Stimulated activated CD4-positive, alpha-beta T cell treated with anti-CD3 and anti-CD28 coated beads, Interleukin-1b, Interleukin-23, amount 100 ng/mL, for 1 hour (primary cell): ENCODE measurements at places on chromosomes 12 and 14.

DNA sequence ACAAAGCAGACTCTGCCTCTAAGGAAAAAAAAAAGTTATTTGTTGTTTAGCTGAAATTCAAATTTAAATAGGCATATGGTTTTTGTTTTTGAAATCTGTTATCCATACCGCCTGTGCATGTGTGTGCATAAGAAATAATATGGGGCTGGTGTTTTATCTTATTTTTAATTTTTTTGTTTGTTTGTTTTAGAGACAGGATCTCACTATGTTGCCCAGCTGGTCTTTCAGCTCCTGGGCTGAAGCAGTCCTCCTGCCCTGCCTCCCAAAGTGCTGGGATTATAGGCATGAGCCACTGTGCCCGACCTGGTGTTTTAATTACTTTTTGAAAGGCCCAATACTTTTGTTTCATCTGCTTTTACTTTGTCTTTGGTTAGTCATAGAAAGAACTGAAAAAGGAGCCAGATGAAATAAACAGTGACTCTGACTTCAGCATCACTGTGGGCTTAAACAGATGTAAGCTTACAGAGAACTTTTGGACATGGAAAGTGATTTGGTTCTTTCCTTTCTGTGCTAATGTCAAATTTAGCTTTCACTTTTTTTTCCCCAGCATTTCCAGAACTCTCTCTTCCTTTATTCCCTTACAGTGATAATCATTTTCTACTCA is 37.2 kb downstream of the SUPT16H start:
- no peak for DNase-seq

DNA sequence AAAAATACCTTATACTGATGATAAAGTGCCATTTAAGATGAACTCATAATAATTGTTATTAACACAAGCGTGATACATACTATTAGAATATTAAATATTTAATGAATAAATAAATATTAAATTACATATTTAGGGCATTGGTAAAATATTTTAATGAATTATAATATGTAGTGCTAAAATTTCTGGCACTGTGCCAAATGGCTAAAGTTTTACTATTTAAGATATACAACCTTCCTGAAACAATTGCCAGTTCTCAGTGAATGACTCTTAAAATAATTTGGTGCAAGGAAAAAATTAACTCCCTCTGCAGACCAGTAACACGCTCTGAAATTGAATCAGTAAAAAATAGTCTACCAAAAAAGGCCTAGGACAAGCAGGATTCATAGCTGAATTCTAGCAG is 428.9 kb upstream of the ATXN7L3B start:
- no peak for DNase-seq

DNA sequence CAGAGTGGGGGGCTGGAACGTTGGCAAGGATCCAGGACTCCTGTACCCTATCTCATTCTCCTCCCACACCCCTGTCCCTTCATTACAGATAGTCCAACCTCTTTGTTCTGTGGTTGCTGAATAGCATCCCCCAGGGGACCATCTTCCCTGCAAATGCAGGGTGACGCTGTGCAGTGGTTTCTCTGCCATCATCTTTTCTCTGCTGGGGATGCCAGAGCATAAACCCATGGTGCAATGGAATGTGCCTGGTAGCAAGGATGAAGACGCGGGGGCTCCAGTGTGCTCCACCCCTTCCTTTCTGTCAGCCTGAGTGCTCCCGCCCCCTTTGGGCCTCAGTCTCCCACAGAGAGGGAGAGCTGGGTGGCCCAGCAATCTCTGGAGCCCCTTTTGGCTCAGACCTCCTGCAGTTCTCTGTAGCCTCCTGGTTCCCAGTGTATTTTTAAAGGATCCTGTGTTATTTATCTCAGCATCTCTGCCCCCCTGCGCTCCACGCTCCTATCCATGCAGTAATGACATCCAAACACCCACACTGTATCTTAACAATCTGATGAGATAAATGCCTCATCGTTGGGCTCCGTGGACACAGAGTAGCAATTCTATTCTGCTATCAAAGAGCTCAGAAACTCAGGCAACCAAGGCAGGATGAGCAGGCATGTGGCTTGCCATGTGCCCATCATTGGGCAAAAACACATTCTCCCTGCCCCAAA is 212.8 kb downstream of the CACNA1C start:
- DNase-seq = no peak

DNA sequence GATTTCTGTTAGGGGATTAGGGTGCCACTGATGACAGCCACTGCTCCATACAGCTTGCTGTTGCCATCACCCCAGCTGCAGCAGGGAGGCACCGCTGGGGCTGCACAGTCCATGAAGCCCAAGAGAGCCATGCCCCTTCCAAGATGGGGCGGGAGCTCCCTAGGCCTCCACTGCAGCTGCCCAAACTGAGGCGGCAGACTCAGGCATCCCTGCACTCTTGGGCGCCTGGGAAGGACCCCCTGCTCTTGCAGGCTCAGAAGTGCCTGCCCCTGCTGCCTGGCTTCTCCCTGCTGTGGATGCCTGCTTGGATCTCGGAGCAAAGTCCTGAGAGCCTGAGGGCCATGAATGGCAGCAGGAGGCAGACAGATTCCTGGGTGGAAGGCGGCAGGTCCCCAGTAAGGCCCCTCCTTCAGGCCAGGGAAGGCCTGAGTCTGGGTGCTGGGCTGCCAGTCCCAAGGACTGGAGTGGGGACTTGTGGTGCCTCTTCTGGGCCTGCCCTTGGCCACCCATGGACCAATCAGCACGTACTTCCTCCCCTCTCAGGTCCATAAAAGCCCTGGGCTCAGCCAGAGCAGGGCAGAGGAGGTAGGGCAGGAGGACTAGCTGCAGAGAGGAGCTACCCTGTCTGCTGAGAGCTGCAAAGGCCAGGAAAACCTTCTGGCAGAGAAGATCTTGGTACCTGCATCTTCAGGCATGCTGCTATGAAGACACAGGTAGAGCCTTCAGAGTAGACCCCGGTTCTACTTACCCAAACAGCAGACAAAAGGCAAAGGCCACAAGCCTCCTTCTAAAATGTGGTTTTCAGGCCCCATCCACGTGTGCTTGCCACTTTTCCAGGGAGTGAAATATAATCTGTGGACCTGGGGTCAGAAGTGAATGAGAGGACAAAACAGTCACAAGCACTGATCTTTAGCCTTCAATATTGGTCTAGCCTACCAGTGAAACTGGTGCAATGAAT is 30.0 kb upstream of the STK38L start:
- DNase-seq = no peak

DNA sequence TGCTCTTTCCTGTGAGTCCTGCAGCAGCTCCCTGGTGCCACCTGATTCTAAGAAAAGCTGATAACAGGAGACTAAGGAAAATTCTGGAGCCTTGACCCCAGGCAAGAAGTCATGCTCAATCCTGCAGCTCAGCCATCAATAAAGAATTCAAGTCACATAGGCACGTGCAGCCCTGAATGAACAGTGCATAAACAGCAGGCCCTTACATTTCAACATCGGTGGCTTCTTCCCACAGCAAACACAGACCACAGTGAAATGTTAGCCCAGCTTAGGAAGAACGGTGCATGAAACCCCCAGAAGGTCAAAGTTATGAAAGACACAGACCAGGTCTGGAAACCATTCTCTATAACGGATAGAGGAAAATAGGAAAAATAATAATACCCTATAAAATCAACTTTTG is 10.5 kb downstream of the CINP start:
- no peak for DNase-seq

DNA sequence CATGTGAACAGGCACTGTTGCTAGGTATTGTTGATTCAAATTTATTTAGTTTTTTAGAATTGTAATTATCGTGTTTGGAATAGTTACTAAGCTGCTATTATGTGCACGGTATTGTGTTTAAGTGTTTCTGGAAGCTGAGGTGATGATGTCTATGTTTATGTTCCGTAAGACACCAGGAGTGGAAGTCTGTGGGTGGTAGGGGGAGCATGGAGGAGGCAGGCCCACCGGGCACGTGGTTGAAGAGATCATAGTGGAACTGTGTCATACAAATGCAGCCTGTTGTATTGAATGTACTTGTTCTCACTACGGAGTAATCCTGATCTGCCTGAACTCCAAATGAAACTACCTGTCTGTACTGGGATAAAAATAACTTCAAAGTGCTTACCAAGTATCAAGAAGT is 36.1 kb upstream of the STXBP6 start:
- no peak for DNase-seq

GRCh38 chr14:67820428-67820971 is 921 bp downstream of the RAD51B start:
- no peak for DNase-seq

DNA sequence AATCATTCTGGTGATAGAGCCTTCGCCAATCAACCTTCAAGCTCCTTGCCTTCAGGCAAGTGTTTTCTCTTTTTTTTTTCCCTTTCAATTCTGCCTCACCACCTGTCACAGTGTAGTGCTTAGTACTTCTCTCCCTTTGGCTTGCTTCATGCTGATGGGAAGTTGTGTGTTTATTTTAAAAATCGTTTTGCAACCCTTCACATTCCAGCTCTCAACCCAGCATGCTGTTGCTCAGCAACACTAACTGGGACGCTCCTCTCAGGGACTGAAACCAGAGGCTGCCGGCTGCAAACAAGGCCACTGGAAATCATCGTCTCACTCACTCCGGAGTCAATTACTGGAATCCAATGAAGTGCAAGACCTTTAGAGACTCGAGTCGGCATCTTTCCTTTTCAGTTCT is 342.7 kb downstream of the PRKD1 start:
- DNase-seq = no peak

GRCh38 chr12:66144791-66145754 is 14.5 kb upstream of the LLPH start:
- no peak for DNase-seq

GRCh38 chr12:2959192-2959504 is at the start of gene TEAD4:
TSS of gene TEAD4 (plus strand) at chr12:2959397.
- DNase-seq = no peak

GRCh38 chr12:6945613-6946012 is 1.8 kb downstream of the C12orf57 start:
- DNase-seq = no peak

GRCh38 chr12:55654511-55655214 is 18.0 kb downstream of the OR10P1 start:
- DNase-seq = no peak

DNA sequence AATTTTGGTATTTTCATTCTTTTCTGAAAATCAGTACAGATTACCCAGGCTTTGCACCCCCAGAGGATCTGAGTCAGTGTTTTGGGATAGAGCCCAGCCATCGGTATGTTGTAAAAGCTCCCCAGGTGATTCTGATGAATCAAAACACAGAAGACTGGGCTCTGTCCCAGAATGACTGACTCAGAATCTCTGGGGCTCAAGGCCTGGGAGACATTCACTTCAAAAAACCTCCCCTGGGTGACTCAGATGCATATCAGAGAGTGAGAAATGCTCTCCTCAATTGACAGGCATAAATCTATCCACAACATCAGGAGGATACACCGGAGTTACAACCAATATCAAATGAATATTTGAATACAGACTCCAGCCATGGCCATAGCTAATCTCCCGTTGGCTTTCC is 32.6 kb downstream of the SLC35F4 start:
- DNase-seq = no peak

- DNase-seq = no peak
Measured at GRCh38 chr12:3170423-3171194, 93.4 kb downstream of the TSPAN9 start.

DNA sequence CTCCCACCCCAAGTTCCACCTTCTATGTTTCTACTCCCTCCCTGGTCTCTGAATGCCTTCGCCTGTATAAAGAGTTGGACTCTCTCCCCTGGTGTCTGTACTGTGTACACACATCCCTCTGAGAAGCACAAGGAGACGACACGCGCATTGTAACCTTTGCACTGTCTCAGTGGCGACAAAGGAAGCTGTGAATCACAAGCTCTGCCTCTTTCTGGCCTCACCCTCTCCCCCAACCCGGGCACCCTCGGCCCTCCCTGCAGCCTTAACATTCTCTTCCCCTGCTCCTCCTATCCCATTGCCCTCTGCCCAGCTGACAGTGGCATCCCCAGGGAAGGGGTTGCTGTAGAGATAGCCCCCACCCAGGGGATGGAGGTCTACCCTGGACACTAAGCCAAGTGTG is 2.5 kb upstream of the SMARCD1 start:
- no peak for DNase-seq

- DNase-seq = no peak
Measured at GRCh38 chr14:34583525-34583924, 44.0 kb upstream of the EAPP start.

DNA sequence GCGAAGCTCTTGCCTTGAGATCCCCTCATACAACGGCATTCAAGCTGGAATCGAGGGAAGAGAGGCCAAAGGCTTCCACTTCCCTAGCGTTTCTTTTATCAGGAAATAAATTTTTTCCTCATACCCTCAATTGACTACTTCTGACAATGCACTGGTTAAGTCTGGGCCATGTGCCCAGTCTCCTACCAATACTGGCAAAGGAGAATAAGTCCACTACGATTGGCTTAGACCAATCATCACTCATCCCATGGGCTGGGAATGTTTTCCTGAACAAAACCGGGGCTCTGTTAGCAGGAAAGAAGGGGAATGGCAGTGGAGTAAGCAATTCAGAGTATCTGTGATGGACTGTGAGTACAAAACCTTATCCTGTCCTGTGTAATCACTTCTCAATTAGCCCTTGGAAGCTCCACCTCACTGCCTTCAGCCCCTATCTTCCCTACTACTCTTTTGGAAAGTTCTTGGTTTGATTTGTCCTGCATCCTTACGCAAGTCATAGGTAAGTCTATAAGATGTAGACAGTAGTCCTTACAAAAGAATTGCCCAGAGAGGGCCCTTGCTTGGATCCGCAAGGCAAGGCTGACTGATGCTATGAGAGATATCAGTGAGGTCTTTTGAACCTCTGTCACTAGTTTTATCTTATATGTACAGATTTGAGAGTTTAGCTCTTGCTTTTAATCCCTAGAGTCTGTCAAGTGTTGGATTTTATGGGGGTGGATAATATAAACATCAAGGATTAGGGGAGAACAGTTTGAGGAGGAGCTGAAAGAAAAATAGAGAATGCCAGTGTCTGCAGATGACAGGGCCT is 36.3 kb upstream of the CDK17 start:
- DNase-seq = no peak

GRCh38 chr14:77275601-77276017 is 4.6 kb upstream of the NGB start:
- DNase-seq = no peak

DNA sequence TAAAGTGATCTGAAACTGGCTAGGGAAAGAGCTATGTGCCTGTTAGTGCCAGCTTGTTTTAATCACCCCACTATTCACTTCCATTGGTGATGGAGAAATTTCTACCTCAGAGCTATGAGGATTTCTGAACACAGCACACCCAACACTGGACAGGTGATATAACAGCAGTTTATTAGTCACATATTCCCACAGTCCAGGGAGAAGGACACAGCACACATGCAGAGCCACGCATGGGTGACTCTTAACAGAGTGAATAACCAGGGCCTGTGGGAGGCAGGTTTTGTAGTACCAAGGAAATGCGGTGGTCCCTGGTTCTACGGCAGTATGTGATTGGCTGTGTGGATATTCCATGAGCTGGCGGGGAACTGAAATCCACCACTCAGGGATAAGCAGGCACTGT is 455.1 kb downstream of the BTG1 start:
- no peak for DNase-seq

GRCh38 chr12:13161172-13161571 is 35.4 kb upstream of the EMP1 start:
- no peak for DNase-seq
